ENCODE measurements at places on chromosomes 13 and 19. TPM values are rescaled to one million over a fixed set of nuclear protein-coding genes. Genes with fewer than 3 reads are reported as not detected.

The PEX11G gene
- 1.7 TPM for total RNA-seq

The CYP4F2 gene
- total RNA-seq: not detected

GRCh38 chr19:30492586-30493270, 120.5 kb downstream of the ZNF536 start:
- H3K4me3 ChIP-seq: no peak overlapping the region
- no peak for DNase-seq
- H3K27ac ChIP-seq: no peak overlapping the region

DNA sequence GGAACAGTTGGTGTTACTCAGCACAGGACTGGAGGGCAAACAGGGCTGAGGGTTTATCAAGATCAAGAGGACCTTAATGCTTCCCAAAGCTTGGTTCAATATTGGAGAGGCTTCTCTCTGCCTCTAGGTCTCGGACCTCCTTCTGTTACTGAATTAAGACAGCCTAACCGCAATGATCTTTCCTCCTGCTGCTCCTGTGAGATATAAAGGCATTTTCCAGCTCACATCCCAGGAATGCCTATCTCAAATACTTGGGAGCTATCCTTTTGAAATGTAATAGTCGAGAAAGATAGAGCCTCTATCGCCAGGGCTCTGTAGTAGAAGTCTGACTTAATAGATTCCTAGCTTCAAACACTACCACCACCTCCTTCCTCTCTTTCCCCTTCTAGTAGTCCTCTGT, 1475.0 kb downstream of the SLITRK1 start:
- no peak for DNase-seq
- H3K27me3 ChIP-seq: peaks cover 2% of the 10 kb centered on the region
- H3K4me3 ChIP-seq: no peak overlapping the region
- no peaks in the 10 kb centered on the region for H3K36me3 ChIP-seq
- no peak overlapping the region for H3K27ac ChIP-seq

DNA sequence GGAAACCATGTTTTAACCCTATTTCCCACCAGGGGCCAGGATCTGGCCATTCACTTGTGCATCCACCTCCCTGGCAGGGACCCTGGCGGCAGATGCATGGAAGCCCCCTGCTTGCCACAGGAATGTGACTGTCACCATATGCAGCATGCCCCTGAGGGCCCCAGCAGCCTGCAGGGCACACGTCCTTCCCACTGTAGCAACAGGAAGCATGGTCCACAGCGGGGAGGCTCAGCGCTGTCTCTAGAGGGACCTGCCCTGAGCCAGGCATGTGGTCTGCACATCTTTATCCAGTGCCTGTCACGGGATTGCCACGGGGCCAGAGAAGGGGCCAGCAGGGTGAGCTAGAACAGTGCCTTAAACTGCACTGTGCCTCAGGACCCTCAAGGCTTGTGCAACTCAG, 34.9 kb upstream of the MCF2L start:
- H3K27ac ChIP-seq: no peak overlapping the region
- peaks cover 1% of the 10 kb centered on the region for H3K36me3 ChIP-seq
- DNase-seq: no peak
- H3K4me3 ChIP-seq: no peak overlapping the region
- H3K4me1 ChIP-seq: peaks cover 7% of the 10 kb centered on the region

DNA sequence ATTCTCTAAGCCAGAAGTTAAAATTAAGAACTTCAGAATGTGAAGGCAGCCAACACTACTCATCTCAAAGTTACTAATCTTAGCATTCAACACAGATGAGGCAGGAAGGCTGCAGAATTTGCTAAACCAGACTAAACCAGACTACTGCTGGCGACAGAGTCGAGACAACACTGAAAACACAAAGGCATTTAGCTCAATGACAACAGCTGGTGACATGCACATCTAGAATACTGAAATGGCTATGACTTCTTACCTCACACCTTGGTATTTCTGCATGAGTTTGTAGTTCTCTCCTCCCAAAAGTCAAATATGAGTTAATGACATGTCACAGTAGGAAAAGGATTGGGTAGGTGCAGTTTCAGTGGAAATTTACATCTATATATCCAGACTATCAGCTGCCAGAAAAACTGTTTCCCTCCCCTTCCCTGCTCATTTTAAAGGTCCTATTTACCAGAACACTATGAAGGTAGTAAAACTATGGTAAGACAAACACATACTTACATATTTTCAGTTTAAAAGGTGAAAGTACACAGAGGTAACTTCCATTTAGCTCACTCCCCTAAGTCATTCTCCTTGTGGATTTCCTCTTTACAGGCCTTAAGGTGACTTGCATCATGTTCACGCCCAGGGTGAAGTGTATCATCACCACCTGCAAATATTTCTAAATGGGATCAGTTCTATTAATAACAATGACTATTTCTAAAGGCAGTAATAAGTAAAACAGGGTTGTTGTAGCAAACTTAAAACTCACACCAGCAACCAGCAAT, 21.4 kb downstream of the FOXO1 start:
- H3K27ac ChIP-seq: no peak overlapping the region
- no peaks in the 10 kb centered on the region for H3K27me3 ChIP-seq
- no peak overlapping the region for H3K4me3 ChIP-seq
- no peaks in the 10 kb centered on the region for H3K36me3 ChIP-seq

GRCh38 chr13:42781352-42781751, at the start of gene FAM216B:
TSS of gene FAM216B (plus strand) at chr13:42781584. CDS start at chr13:42784068, 2,484 bp downstream.
- peak within 1 kb of the TSS; percentile 34 for H3K27ac ChIP-seq
- no peak within 1 kb of the TSS for H3K4me3 ChIP-seq
- H3K27me3 ChIP-seq: peaks cover 2% of the 10 kb centered on the region
- no peak for DNase-seq
- H3K36me3 ChIP-seq: no peaks in the 10 kb centered on the region
- peaks cover 7% of the 10 kb centered on the region for H3K4me1 ChIP-seq

DNA sequence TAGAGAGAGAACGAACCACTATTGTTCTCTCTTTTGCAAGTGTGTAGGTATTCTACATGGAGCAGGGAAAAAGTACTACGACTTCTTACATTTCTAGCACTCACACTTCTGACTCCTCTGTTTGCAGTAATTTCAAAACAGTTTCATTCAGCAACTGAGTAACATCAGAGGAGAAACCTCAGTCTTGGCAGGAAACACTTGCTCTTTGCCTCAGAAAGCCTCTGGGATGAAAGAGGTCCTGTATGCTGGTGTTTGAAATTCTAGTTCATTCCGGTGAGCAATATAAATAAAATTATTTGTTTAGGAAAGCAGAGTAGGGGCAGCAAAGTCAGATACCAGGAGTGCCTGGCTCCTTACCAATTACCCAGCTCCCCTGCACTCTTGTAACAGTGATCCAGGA, 595.5 kb downstream of the TBC1D4 start:
- no peak overlapping the region for H3K27ac ChIP-seq
- H3K36me3 ChIP-seq: no peaks in the 10 kb centered on the region
- DNase-seq: no peak
- H3K4me1 ChIP-seq: peaks cover 6% of the 10 kb centered on the region
- no peaks in the 10 kb centered on the region for H3K27me3 ChIP-seq
- H3K4me3 ChIP-seq: no peak overlapping the region

- H3K27ac ChIP-seq: no peak overlapping the region
- no peak for DNase-seq
- no peaks in the 10 kb centered on the region for H3K27me3 ChIP-seq
- no peaks in the 10 kb centered on the region for H3K4me1 ChIP-seq
These were observed 1055.3 kb upstream of the SPRY2 start for GRCh38 chr13:81396192-81396591.

DNA sequence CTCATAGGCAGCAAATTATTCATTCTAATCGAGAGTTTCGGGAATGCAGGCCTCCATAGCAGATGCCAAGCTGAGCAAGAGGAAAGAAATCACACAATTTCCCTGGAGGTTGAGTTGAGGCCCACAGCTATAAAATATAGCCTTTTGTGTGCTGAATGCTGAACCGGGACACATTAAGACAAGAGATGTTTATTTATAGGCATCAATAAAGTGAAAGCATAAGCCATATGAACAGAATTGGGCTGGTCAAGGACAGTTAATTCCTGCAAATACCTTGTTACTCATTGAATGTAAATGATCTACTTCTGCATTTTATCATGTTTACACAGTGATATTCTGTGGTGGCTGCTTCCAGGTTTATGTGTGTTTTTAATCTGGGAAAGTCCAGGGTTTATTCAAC, 461.7 kb downstream of the KLF12 start:
- H3K27me3 ChIP-seq: no peaks in the 10 kb centered on the region
- H3K27ac ChIP-seq: no peak overlapping the region
- no peaks in the 10 kb centered on the region for H3K36me3 ChIP-seq
- peaks cover 8% of the 10 kb centered on the region for H3K4me1 ChIP-seq
- DNase-seq: no peak

- peaks cover 2% of the 10 kb centered on the region for H3K36me3 ChIP-seq
- no peak overlapping the region for H3K27ac ChIP-seq
- H3K27me3 ChIP-seq: no peaks in the 10 kb centered on the region
- peaks cover 2% of the 10 kb centered on the region for H3K4me1 ChIP-seq
These were observed 5.7 kb downstream of the ATP8B3 start for GRCh38 chr19:1806184-1807029.

The IQCN gene
- total RNA-seq: 2.4 TPM

DNA sequence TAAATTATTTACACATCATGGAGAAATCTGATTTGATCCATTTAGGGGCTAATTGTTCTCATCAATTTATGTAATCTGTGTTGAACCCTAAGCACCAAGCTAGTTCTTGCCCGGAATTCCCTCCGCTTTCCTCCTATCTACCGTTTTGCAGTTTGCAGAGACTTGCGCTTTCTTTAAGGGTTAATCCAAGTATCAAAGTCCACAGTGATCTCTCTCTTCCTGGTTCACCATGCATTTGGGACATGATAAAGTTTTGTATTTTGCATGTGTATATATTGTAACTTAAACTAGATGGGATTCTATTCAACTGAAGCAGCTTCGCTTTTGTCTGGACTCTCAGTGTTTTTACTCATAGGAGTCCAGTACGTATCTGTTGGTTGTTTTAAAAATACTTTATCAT, 13.8 kb upstream of the KLF5 start:
- H3K36me3 ChIP-seq: no peaks in the 10 kb centered on the region
- H3K27ac ChIP-seq: no peak overlapping the region
- H3K4me3 ChIP-seq: no peak overlapping the region
- no peaks in the 10 kb centered on the region for H3K27me3 ChIP-seq
- no peaks in the 10 kb centered on the region for H3K4me1 ChIP-seq
- DNase-seq: no peak

The SIGLEC14 gene
- not detected for total RNA-seq

DNA sequence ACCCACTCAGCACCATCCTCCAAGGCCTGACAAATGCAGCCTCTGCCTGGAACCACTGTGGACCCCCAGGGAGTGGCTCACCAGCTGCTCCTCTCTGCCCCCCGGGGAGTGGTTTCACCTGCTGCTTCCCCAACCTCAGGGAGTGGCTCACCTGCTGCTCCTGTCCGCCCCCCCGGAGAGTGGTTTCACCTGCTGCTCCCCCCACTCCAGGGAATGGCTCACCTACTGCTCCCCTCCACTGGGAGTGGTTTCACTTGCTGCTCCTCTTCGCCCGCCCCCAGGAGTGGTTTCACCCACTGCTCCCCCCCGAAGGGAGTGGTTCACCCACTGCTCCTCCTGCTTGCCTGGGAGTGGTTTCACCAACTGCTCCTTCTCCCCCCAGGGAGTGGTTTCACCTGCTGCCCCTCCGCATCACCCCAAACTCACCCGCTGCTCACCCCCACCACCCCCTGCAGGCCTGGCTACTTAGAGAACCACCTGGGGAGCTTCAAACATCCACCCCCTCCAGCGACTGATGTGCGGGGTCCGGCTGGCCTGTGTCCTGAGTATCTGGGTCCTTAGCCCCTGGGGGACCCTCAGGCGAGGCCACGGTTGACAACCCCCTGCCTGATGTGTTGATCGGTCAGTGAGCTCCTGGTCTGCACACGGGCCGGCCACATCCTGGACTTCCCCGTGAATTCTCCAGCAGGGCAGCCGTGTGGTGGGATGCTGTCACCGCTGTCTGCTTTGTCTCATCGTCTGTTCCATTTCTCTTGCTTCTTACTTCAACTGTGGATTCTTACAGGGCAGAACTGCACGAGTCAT, 14.6 kb upstream of the TMEM255B start:
- DNase-seq: peak; percentile 68
- H3K4me1 ChIP-seq: peaks cover 3% of the 10 kb centered on the region
- peaks cover 4% of the 10 kb centered on the region for H3K27me3 ChIP-seq
- no peak overlapping the region for H3K4me3 ChIP-seq

The MEIOSIN gene
- not detected for total RNA-seq

DNA sequence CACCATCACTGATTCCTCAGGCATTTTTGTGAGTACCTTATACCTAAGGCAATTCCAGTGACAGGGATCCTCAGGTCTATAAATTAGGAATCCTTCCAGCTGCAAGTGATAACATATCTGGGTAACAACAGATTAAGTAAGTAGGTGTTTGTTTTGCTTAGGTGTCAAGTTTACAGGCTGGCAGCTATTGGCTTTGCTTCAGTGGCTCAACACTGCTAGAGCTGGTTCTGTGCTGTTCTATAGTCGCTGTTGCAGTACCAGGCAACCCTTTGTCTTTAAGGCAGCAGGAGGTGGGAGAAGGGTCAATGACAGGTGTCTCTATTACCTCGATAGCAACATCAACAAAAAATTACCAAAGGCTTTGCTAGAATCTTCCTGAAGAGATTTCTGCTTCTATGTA, 27.0 kb downstream of the SLC10A2 start:
- DNase-seq: no peak
- no peak overlapping the region for H3K4me3 ChIP-seq
- H3K27ac ChIP-seq: no peak overlapping the region
- H3K36me3 ChIP-seq: no peaks in the 10 kb centered on the region

DNA sequence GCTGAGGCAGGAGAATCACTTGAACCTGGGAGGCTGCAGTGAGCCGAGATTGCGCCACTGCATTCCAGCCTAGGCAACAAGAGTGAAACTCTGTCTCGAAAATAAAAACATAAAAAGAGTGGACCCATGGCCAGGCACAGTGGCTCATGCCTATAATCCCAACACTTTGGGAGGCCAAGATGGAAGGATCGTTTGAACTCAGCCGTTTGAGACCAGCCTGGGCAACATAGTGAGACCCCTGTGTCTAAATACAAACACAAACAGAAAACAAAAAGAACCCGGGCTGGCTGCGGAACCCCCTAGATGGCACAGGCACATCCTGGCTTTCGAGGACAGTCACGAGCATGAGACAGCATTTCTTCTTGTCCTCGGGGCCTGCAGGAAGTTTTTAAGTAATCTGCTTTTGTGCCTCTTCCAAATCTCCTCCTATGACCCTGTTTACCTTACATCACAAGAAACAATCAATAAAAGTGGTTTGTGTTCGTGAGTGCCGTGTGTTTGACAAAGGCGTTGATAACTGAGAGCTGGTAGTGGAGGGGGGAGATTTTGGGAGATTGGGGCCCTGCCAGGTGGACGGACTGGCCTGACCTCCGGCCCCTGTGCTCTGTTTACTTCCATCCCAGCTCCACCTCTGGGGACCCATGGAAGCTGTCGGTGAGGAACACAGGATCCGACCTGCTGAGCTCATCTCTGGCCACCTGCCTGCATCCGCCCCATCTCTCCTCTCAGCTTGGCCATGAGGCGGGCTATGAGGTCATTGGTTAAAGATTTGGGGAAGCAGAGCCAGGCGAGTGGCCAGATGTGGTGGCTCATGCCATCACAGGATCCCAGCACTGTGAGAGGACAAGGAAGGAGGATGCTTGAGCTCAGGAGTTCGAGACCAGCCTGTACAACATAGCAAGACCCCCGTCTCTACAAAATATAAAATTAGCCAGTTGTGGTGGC, 5.9 kb upstream of the GDF15 start:
- peaks cover 35% of the 10 kb centered on the region for H3K4me1 ChIP-seq
- peak overlapping the region; percentile 22 for H3K27ac ChIP-seq
- DNase-seq: no peak
- H3K4me3 ChIP-seq: no peak overlapping the region

Data from chondrocyte (in vitro differentiated cells).